ENCODE measurements at places on chromosomes 2 and 18.

DNA sequence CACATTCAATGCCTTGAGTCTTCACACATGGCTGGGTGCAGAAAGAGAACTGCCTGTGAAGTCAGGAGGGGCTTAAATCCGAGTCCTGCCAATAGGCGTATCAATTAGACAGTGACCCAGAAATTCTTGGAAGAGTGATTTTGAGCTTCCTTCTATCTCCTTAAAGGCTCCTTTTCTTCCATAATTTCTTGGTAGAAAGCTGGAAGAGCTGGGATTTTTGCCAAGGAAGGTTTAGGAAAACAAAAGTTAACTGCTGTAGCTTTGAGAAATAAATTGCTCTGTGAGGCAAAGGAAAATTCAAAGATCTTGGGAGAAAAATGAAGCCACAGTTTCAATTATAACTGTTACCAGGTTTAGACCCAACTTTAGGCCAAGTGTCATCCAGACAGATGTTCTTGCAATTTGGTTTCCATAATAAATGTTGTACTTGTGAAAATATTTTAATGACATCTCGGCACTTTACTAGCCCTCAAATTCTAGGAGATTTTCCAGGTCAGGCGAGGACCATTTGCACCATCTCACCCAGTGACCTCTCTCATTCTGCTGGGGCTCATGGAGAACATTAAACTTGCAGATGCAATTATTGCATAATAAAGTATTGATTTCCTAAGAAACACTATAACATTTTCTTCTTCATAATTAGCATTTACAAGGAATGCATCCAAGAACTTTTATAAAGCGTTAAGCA lies 329.7 kb upstream of the MEIS1 start:
- no peak for DNase-seq

- DNase-seq, result no peak
These were observed 36.7 kb upstream of the PAPOLG start for GRCh38 chr2:60719331-60719730.

GRCh38 chr2:20653695-20654534 lies 3.0 kb upstream of the HS1BP3 start:
- DNase-seq, result no peak

DNA sequence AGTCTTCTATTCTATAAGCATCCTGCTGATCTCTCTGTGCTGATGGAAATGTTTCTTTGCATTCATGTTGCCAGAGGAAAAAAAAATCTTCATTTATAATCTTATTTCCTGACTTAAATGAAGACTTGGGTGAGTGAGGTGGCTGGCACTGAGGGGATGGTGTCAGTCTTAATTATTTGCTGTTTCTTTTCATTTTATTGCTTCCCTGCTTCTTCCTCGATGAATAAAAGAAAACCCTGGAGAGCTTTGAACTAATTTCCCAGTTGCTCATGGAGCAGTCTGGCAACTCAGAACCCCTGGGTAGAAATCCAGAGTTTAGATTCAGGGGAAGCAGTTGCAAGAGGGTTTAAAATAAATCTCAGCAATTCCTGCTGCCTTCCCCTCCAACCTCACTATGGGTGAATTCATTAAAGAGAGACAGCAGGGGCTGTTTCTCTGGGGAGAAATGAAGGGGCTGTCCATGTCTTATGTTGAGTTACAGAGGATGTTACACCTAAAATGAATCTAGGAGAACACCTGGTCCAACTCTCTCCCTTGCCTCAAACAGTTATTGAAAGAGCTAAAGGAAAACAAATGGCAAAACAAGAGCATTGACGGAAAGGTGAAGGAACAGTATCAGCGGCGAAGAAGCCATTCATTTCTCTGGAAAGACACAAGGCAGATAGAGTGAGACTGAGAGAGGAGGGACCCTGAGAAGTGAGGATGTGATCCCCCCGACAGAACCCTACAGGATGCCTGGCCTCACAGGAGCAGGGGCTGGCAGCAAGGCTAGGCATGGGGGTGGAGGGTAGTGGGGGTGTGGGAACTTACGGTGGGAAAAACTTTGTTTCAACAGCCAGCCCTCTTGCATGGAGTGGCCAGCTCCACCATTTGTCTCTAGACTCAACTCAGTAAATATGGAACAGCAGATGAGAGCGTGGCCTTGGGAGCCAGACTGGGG lies 41.0 kb downstream of the SP110 start:
- DNase-seq, result no peak

DNA sequence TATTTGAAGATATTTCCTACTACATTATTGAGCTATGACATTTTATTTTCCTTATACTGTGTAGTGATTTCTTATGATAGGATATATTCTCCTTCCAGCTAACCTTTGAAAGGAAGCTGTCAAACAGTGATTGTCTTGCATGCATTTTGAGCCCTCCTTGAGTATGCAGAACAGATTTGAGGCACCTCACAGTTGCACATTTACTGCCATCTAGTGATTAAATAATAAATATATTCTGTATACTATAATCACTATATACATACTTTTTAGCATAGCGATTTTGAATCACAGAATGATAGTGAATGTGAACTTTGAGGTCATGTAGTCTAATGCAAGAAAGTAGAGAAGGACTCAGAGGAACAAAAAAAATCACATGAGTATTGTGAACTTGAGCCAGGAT lies 268.4 kb upstream of the CDH19 start:
- DNase-seq, result no peak

- no peak for DNase-seq
These were observed 231.4 kb downstream of the HAUS1 start for GRCh38 chr18:46335534-46336101.

GRCh38 chr2:33763671-33764310 lies 164.7 kb upstream of the FAM98A start:
- no peak for DNase-seq

GRCh38 chr2:73156539-73157124 lies 43.9 kb upstream of the RAB11FIP5 start:
- peak; percentile 35 for DNase-seq

- no peak for DNase-seq
These were observed 139.1 kb upstream of the LTBP1 start for GRCh38 chr2:32807662-32808061.

GRCh38 chr2:210541290-210541902 lies 15.0 kb upstream of the CPS1 start:
- DNase-seq, result no peak

DNA sequence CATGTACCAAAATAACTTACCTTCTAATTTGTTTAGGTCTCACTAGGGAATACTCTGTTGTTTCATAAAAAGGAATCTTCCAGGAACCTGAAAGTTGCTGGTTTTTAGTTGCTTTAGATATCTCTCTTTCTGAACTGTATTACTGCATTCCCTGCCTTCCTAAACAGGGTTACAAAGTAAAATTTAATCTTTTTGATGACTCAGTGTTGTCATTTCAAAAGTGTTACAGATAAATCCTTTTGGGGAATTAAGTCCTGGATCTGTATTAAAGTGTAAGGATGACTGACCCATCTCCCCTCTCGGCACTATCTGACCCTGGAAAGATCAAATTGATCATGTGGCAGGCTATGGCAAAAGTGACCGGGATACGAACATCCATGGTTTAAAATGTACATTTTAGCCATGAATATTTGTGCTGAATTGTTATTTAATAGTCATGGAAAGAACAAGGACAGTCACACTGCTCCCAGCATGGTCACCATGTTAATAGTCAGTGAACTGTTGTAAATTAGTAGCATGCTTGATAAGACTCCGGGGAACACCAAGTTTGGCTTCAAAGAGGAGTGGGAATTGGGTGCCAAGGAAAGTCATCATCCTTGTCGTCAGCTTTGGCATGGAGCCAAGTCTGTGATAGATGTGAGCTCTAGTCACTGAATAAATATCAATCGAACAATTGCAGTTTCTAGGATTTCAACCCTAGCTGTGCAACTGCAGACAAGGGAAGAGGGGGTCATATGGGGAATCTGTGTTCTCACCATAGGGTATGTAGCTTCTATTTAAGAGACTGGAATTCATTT lies 4.2 kb downstream of the PLEKHA3 start:
- DNase-seq, result no peak

DNA sequence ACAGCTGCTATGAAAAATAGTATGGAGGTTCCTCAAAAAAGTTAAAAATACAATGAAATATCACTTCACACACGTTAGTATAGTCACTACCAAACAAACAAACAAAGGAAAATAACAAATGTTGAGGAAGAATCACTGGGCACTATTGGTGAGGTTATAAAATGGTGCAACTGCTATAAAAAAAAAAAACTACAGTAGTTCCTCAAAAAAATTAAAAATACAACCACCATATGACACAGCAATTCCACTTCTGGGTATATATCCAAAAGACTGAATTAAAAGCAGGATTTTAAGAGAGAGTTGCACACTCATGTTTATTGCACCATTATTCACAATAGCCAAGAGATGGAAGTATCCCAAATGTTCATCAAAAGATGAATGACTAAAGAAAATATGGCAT lies 80.9 kb upstream of the POU3F3 start:
- no peak for DNase-seq

- no peak for DNase-seq
These were observed 2.2 kb upstream of the NRP2 start for GRCh38 chr2:205680067-205680466.

GRCh38 chr2:66495788-66496640 lies 61.1 kb downstream of the MEIS1 start:
- no peak for DNase-seq

DNA sequence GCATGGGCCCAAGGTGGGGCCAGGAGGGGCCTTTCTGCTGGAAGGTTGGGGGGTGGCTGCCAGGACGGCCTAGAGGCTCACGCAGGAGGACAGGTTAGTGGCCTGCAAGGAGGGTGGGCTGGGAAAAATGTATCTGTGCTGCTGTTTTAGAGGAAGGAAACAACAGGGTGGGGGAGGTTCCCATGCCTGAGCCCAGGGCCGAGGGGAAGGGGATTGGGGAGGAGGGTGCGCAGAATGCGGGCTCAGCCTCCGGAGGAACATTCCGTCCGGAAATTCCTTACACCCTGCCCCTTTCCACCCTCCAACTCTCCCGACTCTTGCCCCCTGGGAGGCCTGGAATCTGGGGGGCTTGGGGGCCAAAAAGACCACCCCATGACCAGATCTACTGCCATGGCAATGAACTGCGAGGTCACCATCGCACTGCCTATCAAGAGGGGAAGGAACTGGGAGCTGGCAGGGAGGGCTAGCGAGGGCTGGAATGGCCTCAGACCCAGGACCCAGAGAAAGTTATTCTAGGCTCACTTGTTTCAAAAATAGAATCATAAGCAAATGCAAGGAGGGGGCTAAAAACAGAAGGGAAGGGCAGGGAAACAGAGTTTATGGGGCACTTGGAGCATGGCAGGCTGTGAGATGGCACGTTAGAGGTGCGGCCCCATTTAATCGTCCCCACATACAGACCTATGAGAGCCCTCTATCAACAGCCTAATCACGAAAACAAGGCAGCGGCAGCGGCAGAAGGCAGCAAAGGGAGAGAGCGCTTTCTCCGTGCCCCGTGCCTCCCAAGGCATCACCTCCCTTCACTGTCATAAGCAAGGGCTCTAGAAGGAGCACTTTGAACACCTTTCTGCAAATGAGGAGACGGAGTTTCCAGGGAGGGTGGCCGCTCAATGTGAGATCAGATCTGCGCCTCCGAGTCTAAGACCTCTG lies 90.4 kb downstream of the TNS1 start:
- DNase-seq, result no peak

DNA sequence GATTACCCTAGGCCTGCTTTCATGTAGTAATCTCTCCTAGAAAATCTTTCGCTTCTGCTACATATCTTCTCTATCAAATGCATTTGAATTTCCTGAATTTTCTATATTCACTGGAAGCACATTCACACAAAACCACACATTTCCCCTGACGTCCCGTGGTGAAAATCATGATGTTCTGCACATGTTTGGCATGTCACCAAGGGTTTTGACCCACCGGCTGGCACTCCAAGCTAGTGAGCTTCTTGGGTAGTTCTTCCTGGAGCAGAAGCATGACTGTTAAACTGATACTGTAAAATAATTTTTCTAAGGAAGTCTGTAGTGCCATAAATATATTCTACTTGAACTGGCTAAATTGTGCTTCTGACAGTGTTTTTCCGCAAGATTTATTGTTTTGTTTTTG lies 510.1 kb upstream of the SLC8A1 start:
- no peak for DNase-seq

- no peak for DNase-seq
These were observed 278.8 kb upstream of the SLC14A2 start for GRCh38 chr18:45336448-45336847.

DNA sequence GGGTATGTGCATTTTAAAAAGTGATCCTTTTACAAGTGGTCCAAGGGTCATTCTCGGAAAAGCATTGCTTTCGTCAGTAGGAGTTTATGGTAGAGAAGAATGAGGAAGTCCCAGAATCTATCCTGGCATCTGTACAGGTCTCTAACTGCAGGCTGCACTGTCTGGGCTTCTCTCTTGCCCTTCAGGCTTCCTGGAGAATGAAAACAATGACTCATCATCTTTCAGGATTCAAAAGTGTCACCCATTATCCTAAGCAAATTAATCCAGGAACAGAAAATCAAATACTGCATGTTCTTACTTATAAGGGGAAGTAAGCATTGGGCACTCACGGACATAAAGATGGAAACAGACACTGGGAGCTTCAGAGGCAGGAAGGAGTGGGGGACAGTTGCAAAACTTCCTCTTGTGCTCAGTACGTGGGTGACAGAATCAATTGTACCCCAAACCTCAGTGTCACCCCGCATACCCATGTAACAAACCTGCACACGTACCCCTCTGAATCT lies 60.2 kb upstream of the TXNDC2 start:
- no peak for DNase-seq

DNA sequence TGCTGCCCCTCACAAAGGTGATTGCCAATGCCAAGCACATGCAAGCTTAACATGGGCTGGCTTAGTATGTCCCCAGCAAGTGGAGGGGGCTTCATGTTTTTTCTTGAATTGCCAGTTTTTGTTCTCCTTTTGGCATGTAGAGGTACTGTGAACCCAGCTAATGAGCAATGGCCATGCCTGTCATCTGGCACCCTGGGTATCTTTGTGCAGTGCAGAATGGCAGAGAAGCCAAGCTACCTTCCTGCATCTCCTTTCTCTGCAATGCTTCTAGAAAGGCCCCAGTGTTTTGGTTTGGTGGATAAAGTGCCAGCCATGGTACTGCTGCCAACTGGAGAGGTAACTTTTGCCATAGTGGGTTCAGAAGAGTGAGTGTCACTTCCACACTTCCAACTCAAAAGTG lies 576.9 kb downstream of the CMPK2 start:
- no peak for DNase-seq

DNA sequence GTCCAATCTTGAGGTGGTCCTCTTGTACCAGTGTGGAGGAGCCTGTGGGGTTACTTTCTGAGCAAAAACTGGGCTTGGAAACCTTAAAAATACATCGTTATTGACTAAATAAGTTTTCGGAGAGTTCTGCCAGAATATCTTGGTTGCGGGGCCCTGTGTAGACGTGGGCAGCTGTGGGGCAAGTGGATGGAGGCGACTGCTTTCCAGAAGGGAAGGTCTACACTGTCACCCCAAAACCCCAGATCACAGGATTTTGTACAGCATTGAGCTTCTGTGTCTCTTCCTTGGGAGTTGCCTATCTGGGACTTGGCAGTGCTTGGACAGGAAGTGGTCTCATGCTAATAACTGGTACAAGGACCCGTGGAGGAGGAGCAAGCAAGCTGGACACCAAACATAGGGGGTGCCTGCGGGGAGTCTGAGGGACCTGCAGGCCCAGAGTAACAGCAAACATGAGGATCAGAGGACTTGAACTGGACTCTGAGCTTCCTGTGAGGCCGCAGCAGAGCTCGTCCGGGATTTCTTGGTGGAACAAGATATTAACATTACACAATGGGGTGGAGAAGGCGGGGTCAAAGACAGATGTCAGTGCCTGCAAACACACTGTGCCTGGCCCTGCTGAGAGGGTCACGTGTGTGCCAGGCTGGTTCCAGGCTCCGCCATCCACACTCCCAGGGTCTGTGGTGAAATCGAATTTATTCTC lies 48.0 kb upstream of the CTLA4 start:
- no peak for DNase-seq
